GM13976 (cell line): ENCODE measurements at places on chromosomes 1 and 21.

GRCh38 chr1:67280696-67281095, 27.0 kb upstream of the IL12RB2 start:
- no peak for DNase-seq

- no peak for DNase-seq
Measured at GRCh38 chr1:173661763-173662162, 7.9 kb downstream of the ANKRD45 start.

DNA sequence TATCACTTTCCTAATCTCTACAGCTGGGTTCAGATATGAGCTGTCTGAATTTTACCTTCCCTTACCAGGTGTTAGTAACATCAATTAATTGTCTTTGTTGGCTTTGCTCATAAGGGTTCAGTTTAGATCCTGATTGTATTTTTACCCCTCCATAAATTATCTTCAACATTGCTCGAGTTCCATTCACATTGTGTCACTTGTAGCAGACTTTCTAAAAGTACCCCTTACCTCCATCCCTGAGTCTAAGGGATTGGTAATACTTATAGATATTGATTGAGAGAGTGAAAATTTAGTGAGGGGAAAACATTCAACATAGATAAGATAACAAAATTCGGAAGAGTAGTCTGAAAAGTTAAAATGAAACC, 7.3 kb downstream of the RASAL2 start:
- no peak for DNase-seq

DNA sequence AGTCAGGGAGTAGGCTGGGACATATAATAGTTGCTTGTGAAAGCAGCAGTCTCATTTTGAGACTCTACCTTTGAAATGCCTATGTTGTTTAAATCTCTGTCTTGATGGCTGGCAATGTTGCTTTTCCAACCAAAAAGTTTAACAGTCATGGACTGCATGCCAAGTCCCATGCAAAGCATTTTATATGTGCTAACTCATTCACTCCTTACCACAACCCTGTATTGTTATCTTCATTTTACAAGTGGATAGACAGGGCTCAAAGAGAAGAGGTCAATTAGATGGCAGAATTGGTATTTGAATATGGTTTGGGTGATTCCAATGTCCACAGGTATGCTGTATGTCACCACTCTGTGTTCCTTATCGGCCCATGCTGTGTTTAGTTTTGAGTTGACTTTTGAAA, 331.4 kb upstream of the USP24 start:
- no peak for DNase-seq

GRCh38 chr1:186327331-186327730, 47.7 kb downstream of the TPR start:
- no peak for DNase-seq
